ENCODE measurements at places on chromosomes 16 and 17.

- DNase-seq, result no peak
Measured at GRCh38 chr16:14672403-14672971, 21.6 kb downstream of the PLA2G10 start.

- no peak for DNase-seq
Measured at GRCh38 chr17:75778861-75779249, 5.8 kb upstream of the UNK start.

DNA sequence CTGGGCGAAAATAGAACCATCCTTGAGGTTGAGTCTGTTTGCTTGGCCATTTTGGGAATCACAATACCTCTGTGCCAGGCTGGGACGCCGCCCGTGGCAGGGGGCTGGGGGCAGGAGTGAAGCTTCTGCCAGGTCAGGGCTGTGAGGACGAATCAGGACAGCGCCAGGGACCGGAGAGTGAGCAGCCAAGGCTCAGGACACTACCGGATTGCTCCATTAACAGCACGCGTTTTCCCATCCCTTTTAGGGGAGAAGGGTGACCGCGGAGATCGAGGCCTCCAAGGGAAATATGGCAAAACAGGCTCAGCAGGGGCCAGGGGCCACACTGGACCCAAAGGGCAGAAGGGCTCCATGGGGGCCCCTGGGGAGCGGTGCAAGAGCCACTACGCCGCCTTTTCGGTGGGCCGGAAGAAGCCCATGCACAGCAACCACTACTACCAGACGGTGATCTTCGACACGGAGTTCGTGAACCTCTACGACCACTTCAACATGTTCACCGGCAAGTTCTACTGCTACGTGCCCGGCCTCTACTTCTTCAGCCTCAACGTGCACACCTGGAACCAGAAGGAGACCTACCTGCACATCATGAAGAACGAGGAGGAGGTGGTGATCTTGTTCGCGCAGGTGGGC lies 23.4 kb downstream of the C1QTNF1 start:
- DNase-seq, result no peak

DNA sequence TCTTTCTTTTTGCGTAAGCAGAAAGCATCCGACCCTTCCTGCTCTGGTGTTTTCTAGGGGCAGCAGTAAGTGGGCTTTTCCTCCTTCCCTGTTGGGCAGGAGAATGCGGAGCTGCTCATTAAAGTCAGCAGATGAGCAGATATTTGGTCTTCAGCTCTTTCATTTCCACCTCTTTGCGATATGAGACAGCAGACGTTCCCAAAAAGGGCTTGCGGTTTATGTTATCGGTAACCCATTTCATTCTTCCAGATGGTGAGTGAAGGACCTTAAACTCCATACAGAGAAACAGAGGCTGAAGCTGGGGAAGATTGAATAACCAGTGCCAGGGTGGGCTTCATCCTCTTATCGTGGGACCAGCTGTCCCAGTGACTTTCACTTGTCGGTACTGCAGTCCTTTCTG lies 40.7 kb downstream of the KSR1 start:
- no peak for DNase-seq

DNA sequence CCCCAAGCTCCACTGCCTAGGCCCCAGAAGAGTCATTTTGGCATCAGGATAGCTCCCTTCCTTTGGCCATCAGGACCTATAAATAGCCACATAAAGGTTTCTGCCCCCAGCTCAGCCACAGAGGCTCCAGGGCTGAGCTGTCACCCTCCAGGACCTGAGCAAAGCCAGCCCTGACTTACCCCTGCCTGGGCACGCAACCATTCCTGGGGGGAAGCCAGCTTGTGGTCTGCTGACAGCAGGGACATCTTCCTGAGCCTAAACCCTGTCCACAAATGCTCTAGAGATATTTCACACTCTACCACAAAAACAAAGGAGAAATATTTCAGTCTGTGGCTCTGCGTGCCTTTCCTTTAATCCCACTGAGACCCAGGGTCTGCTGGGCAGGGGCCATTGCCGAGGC lies 123.7 kb upstream of the CCL2 start:
- DNase-seq, result no peak

- DNase-seq, result no peak
Measured at GRCh38 chr17:83194761-83195329, 115.4 kb downstream of the METRNL start.

DNA sequence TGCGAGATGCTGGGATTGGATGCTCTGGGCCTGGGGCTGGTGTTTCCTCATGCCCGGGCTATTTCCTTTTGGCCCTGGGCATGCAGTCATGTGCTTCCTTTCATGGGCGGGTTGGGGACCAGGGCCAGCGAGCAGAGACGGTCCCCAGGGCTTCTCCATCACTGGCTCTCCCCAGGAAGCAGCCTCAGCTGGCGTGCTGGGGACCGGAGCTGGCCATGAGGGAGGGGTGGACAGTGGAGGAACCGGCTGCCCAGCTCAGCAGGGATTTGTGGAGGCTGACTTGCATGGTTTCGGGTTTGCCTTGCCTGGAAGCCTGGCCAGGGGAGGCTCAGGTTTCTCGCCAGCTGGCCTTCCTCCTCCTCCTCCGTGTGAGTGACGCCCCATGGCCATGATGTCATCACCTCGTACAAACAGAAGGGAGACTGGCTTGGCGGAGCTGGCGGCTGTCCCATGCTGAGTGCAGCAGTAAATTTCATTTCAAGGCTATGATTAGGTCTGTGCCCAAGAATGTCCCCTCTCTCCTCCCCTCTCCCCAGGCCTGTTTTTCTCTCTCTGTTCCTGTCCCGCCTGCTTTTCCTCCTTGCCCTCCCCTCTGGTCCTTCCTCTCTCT lies 8.9 kb upstream of the TIMP2 start:
- DNase-seq, result no peak

All from activated gamma-delta T cell treated with anti-CD3 and anti-CD28 coated beads, Interleukin-2, amount 50 U/mL, for 16 hours (primary cell).